ENCODE measurements at places on chromosomes 6 and 20.

DNA sequence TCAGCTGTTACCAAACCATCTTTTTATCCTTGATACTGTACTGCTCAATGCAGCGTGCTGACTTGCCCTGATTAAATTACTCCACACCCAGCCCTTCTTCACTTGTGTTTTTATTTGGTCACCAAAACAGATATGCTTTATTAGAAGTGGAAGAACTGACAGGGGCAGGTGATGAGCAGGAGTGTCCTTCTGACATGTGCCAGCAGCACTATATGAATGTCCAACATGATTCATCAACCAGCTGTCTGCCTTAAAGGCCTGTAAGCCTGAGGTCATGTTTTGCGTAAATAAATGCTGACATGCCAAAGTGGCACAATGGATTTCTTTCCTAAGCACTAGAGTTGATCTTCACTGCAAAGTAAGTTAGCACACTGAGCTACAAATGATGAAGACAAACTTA, 15.4 kb downstream of the POPDC3 start:
- no peak for DNase-seq

DNA sequence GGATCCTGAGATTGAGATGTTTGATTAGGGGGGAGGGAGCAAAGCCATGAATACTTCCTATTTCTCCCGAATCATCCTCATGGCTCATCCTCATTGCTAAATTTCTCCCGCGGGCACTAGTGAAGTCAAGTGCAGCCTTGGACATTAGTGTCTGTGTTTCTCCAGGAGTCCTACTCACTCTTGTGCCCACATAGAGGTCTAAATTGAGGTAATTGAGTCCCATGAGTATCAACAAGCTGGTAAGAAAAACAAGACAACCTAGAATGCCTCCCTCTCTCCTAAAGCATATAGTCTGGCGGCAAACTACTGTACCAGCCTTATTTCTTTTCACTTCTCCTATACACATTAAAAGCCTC, 420 bp downstream of the CENPQ start:
- no peak for DNase-seq

GRCh38 chr6:137001977-137002302, 42.8 kb downstream of the IL20RA start:
- no peak for DNase-seq

DNA sequence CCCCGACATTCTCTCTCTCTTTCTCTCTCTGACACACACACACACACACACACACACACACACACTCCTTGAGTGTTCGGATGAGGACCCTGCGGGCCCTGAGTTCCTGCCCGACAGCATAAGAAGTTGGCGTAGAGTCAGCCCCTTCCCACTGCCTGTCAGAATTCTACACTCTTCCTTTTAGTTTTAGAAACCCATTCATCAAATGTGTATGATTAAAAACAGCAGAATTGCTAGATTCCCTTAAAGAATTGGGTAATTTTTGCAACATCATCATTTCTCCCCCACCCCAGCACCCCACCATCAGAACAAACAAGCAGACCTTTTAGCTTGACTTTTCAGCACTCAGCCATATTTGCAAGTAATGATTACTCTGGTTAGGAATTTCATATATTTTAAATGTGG, 322.8 kb downstream of the FARS2 start:
- DNase-seq: no peak

DNA sequence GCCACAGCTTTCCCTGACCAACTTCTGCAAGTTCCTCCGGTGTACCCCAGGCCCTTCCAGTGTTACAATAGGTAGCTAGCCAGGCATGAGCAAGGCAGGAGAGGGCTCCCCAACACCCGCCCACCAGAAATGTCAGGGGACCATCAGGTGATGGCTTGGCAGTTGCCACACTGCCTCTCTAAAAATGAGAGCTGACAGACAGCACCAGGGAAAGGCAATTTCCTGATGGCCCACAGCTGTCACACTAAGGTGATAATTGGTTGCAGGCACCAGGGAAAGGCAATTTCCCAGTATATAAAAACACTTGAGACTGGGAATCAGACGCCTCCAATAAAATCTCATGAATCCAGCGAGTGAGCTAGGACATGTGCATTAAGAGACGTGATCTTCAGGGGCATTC, 49.9 kb downstream of the PXDC1 start:
- no peak for DNase-seq

- peak; percentile 54 for DNase-seq
Measured at GRCh38 chr6:42049948-42050296, 402 bp upstream of the TAF8 start.

All from activated CD4-positive, CD25-positive, alpha-beta regulatory T cell treated with anti-CD3 and anti-CD28 coated beads, Interleukin-2, amount 50 U/mL, for 72 hours (primary cell).